B cell (primary cell): ENCODE measurements at places on chromosomes 2 and 18. TPM values are rescaled to one million over a fixed set of nuclear protein-coding genes. Genes with fewer than 3 reads are reported as not detected.

Gene SLC23A3
- 15.2 and 16.6 TPM in 2 replicates for total RNA-seq

Gene SRD5A2
- total RNA-seq = not detected in 2 replicates

Gene ALK
- not detected in 2 replicates for total RNA-seq

Gene DPP4
- total RNA-seq = 0.27 and 1.2 TPM in 2 replicates

Gene SULT1C4
- total RNA-seq = not detected in 2 replicates

Gene RAB6D
- not detected in 2 replicates for total RNA-seq

Gene CXCR1
- total RNA-seq = 0.12 TPM in 1 of 2 replicates, not detected in the other

Gene CCL20
- total RNA-seq = not detected in 2 replicates

Gene RGPD8
- 28.1 and 31.2 TPM in 2 replicates for total RNA-seq

Gene DRC1
- total RNA-seq = not detected in 2 replicates

Gene SIGLEC15
- not detected in 2 replicates for total RNA-seq

Gene MRPS9
- total RNA-seq = 18.3 and 19.8 TPM in 2 replicates

Gene KDM3A
- total RNA-seq = 99.2 and 107 TPM in 2 replicates

Gene SEPTIN10
- total RNA-seq = not detected in 2 replicates

Gene OTOS
- not detected in 2 replicates for total RNA-seq

Gene SPR
- total RNA-seq = not detected in 2 replicates

Gene WDR7
- total RNA-seq = 45.0 and 48.0 TPM in 2 replicates

Gene STRADB
- 17.5 and 20.6 TPM in 2 replicates for total RNA-seq

Gene ST8SIA5
- not detected in 2 replicates for total RNA-seq

Gene SERPINE2
- 1.2 and 1.8 TPM in 2 replicates for total RNA-seq

Gene TMEM198
- 0.39 TPM in 1 of 2 replicates, not detected in the other for total RNA-seq

Gene GNAL
- total RNA-seq = 0.12 and 0.36 TPM in 2 replicates

Gene C2orf72
- total RNA-seq = not detected in 2 replicates

Gene SLC35F6
- total RNA-seq = 13.3 and 15.2 TPM in 2 replicates

Gene GULP1
- total RNA-seq = not detected in 2 replicates

Gene POTEF
- not detected in 2 replicates for total RNA-seq

Gene CASP8
- 120 and 131 TPM in 2 replicates for total RNA-seq

Gene CHRNG
- total RNA-seq = not detected in 2 replicates

Gene RIT2
- total RNA-seq = not detected in 2 replicates

Gene SCYGR4
- not detected in 2 replicates for total RNA-seq

Gene GKN2
- not detected in 2 replicates for total RNA-seq

Gene STARD6
- not detected in 2 replicates for total RNA-seq

Gene RPRM
- total RNA-seq = not detected in 2 replicates

Gene CXXC1
- 136 and 157 TPM in 2 replicates for total RNA-seq

Gene EVX2
- not detected in 2 replicates for total RNA-seq

Gene KLHL41
- 0.19 and 0.27 TPM in 2 replicates for total RNA-seq

Gene TPRKB
- 24.3 and 31.2 TPM in 2 replicates for total RNA-seq

Gene HRH4
- 0.07 TPM in 1 of 2 replicates, not detected in the other for total RNA-seq

Gene TRABD2A
- total RNA-seq = 10.3 and 11.3 TPM in 2 replicates

Gene ANKRD53
- 0.84 and 1.4 TPM in 2 replicates for total RNA-seq

Gene VWC2L
- not detected in 2 replicates for total RNA-seq

Gene KCNE4
- total RNA-seq = not detected in 2 replicates

Gene AFF3
- 826 and 830 TPM in 2 replicates for total RNA-seq

Gene TRIM43
- total RNA-seq = not detected in 2 replicates

Gene PLB1
- 0.25 and 1.3 TPM in 2 replicates for total RNA-seq

Gene GMCL1
- 22.0 and 26.3 TPM in 2 replicates for total RNA-seq

Gene HPCAL1
- total RNA-seq = 60.3 and 64.1 TPM in 2 replicates

Gene PJVK
- 4.0 and 7.9 TPM in 2 replicates for total RNA-seq

Gene CD302
- total RNA-seq = 1.3 and 1.5 TPM in 2 replicates

Gene SERPINB11
- not detected in 2 replicates for total RNA-seq

Gene MBD5
- 67.9 and 69.7 TPM in 2 replicates for total RNA-seq

Gene TEKT4
- total RNA-seq = not detected in 2 replicates

Gene NXPH2
- not detected in 2 replicates for total RNA-seq

Gene SERPINB12
- not detected in 2 replicates for total RNA-seq

Gene SIX2
- total RNA-seq = not detected in 2 replicates

Gene COL3A1
- not detected in 2 replicates for total RNA-seq
